MCF 10A (cell line): ENCODE measurements at places on chromosomes 7 and 10.

DNA sequence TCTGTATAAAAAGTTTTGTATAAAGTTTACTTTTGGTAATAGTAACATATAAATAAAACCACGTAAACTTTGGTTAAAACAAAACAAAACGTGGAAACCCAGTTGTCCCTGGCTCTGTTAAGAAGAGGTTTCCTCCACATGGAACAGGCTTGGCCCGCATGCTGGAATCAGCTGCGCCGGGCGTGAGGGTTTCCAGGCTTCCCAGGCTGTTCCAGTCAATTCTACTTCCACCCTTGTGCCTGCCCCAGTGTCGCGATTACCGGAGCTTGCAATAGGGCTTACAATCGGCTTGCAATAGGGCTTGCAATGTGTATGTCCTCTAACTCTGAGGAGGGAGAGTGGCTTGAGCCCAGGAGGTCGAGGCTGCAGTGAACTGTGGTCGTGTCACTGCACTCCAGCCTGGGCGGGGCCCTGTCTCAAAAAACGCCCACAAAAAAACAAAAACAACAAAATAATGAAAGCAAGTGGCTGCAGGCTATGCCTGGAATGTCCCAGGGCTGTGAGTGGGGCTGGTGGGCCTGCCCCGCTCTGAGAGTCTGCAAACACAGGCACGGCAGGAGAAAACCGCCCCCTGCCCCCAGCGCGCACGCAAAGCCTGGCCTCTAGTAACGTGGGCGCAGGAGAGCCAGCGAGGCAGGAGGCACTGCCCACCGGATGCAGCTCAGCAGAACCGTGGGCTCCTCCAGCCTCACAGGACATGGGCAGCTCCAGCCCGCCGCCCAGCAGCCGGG lies 16.3 kb downstream of the CYP2W1 start:
- no peak overlapping the region for H3K27ac ChIP-seq
- no peaks in the 10 kb centered on the region for H3K4me1 ChIP-seq
- no peak for DNase-seq
- H3K4me3 ChIP-seq = no peak overlapping the region
- H3K36me3 ChIP-seq = peaks cover 31% of the 10 kb centered on the region

DNA sequence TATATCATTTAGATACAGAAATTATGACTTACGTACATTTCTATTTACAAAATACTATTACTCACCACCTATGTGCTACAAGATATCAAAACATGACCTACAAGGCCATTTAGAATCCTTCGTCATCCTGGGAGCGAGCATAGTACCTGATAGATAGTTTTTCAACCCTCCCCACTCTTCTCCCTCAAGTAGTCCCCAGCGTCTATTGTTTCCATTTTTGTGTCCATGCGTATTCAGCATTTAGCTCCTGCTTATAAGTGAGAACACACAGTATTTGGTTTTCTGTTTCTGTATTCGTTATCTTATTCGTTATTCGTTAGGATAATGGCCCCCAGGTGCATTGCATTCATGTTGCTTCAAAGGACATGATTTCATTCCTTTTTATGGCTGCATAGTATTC lies 28.1 kb downstream of the PNLIPRP2 start:
- no peak overlapping the region for H3K27ac ChIP-seq
- DNase-seq = no peak

DNA sequence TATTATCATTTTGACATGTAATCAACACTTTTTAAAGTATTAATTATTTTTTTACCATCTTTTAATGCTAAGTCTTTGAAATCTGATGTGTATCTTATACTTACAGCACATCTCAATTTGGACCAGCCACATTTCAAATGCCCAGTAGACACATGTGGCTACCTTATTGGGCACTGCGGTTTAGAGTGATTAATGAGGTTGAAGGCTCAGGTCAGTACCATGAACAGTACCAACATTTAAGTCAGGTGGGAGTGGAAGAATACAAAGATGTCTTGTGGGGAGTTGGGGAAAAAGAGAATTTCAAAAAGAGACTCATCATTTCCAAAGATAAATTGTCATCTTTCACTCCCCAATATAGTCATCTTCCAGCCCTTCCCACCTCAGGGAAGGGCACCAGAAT lies 40.5 kb downstream of the COL28A1 start:
- no peaks in the 10 kb centered on the region for H3K27me3 ChIP-seq
- H3K4me1 ChIP-seq = peaks cover 32% of the 10 kb centered on the region
- H3K27ac ChIP-seq = no peak overlapping the region
- DNase-seq = no peak

DNA sequence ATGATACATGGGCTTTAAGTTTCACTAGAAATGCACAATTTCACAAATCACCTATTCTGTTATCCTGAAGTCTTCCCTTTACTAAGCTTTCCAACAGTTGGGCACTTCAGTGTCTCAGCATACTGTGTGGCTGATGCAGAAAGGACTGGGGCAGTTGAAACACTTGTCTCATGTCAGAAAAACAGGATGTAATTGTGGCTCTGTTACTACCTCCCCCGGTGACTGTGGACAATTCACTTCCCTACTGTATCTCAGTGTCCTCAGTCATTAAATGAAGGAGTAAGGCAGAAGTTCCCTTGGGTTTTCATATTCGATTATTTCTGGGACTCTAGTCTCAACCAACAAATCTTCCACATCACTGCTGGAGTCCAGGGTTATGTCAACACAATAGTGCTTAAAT lies 17.9 kb downstream of the ANKRD22 start:
- H3K27ac ChIP-seq = no peak overlapping the region
- DNase-seq = no peak

- H3K27ac ChIP-seq = no peak overlapping the region
Measured at GRCh38 chr7:101507791-101508252, 121.3 kb downstream of the MYL10 start.

DNA sequence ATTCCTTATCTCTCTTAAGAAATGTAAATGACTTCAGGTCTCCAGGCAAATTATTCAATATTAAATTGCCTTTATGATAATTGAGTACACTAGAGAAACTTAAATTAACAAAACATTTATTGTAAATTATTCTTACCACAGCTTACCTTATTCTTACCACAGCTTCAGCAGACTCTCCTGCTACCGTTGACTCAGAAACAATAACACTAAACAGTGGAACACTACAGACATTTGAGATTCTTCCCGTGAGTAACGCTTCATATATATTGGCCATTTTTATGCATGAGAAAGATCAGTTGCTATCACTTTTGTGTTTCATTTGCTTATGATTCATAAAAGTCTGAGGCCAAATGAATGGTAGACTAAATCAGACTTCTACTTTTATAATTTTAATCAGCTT lies 28.7 kb downstream of the TMEM243 start:
- DNase-seq = no peak
- peaks cover 82% of the 10 kb centered on the region for H3K36me3 ChIP-seq
- no peak overlapping the region for H3K4me3 ChIP-seq
- no peak overlapping the region for H3K27ac ChIP-seq
- no peaks in the 10 kb centered on the region for H3K27me3 ChIP-seq

DNA sequence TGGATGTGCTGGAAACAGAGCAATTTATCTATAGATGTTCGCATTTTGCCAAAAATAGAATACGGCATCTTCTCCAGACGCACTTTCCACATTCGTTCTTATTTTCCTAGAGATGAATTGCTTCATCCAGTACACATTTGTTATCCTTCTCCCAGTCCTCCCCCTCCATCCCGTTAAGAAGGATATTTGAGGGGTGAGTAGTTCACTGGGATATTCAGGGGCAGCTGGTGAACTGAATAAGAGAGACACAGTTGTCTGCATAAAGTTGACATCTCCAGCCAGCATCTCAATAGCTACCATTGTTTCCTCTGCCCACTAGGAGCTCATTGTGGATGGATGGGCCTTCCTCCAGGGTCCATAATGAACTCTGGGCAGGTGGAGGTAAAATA lies 456.8 kb upstream of the NRP1 start:
- no peaks in the 10 kb centered on the region for H3K36me3 ChIP-seq
- H3K27ac ChIP-seq = no peak overlapping the region
- no peaks in the 10 kb centered on the region for H3K4me1 ChIP-seq
- H3K27me3 ChIP-seq = no peaks in the 10 kb centered on the region
- no peak for DNase-seq

DNA sequence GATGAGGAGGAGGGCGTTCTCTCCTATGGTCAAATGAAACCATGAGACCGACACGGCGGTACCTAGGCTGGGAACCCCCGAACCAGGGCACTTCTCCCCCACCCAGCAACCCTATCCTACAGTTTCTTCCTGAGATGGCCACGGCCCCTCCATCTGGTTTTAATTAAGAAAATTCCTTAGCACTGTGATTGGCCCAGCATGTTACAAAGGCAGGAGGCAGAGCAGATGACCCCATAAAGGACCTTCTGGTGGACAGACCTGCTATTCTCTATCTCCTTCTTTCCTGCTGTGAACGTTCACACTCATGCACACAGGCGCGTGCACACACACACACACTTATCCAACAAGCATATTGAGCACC lies 129.4 kb downstream of the RGS10 start:
- H3K4me3 ChIP-seq = no peak overlapping the region
- H3K36me3 ChIP-seq = peaks cover 8% of the 10 kb centered on the region
- no peaks in the 10 kb centered on the region for H3K27me3 ChIP-seq
- H3K27ac ChIP-seq = no peak overlapping the region

GRCh38 chr10:68471063-68471585 lies 649 bp downstream of the DNA2 start:
- H3K27ac ChIP-seq = no peak overlapping the region
- peaks cover 9% of the 10 kb centered on the region for H3K4me1 ChIP-seq
- peak overlapping the region; percentile 91 for H3K4me3 ChIP-seq
- peaks cover 21% of the 10 kb centered on the region for H3K36me3 ChIP-seq
- peak; percentile 51 for DNase-seq

DNA sequence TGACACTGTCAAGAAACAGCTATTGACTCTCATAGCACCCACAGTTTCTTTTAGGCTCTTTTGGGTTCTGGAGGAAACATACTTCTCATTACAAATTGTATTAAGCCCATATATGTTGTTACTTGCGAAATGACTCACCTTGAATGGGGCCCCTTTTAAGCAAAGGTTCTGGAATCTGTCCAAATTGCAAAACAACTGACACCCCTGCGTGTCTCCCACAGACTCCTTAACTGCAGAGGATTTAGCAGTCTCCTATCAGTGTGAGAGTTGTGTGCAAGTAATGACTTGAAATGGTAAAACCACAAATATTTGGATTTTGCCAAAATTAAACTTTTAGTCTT lies 192.3 kb downstream of the DNAJC1 start:
- H3K27me3 ChIP-seq = no peaks in the 10 kb centered on the region
- no peak overlapping the region for H3K27ac ChIP-seq
- peak; percentile 66 for DNase-seq
- peaks cover 6% of the 10 kb centered on the region for H3K36me3 ChIP-seq
- peaks cover 15% of the 10 kb centered on the region for H3K4me1 ChIP-seq
- no peak overlapping the region for H3K4me3 ChIP-seq

DNA sequence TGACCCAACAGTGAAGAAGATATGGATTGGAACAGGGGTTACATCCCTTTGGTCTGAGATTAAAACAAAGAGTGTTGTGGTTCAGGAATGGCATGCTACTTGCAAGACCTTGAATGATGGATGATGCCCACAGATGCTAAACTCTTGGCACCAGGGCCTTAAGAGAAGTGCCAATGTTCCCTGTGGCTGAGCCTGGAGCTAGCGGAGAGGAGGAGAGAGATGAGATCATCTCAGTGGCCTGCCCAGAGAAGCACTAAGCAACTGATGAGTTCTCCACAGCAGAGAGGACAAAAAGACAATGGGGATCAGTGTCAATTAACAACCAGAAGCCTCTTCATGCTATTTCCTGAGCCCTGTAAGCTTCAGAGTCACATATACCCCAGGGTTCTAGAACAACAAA lies 97.8 kb downstream of the ELAPOR2 start:
- H3K4me1 ChIP-seq = no peaks in the 10 kb centered on the region
- DNase-seq = no peak
- H3K27ac ChIP-seq = no peak overlapping the region
- peaks cover 8% of the 10 kb centered on the region for H3K27me3 ChIP-seq
- peaks cover 6% of the 10 kb centered on the region for H3K36me3 ChIP-seq

- no peak for DNase-seq
- H3K27ac ChIP-seq = no peak overlapping the region
- H3K27me3 ChIP-seq = no peaks in the 10 kb centered on the region
- no peak overlapping the region for H3K4me3 ChIP-seq
- H3K4me1 ChIP-seq = peaks cover 6% of the 10 kb centered on the region
Measured at GRCh38 chr10:17256627-17257026, 28.6 kb downstream of the VIM start.

DNA sequence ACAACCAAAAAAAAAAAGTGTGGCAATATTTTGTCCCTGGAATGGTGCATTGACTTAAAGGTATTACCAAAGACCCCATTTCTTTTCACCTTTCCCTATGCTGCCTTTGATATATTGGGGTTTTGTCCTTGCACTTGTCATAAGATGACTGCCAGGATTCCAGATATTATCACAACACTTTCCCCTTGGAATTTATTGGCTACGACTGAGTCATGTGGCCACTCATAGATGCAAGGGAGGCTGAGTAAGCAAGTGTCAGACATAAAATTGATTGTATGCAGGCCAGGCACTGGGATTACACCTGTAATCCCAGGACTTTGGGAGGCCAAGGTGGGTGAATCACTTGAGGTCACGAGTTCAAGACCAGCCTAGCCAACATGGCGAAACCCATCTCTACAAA lies 83.6 kb downstream of the PPP1R3C start:
- H3K4me3 ChIP-seq = no peak overlapping the region
- no peaks in the 10 kb centered on the region for H3K36me3 ChIP-seq
- no peaks in the 10 kb centered on the region for H3K27me3 ChIP-seq
- DNase-seq = no peak

- no peaks in the 10 kb centered on the region for H3K36me3 ChIP-seq
- H3K27ac ChIP-seq = no peak overlapping the region
- H3K27me3 ChIP-seq = no peaks in the 10 kb centered on the region
- DNase-seq = no peak
- H3K4me1 ChIP-seq = no peaks in the 10 kb centered on the region
Measured at GRCh38 chr7:64037095-64037494, 8.1 kb upstream of the ZNF727 start.

GRCh38 chr7:133688483-133689239 lies 435.8 kb downstream of the EXOC4 start:
- H3K27ac ChIP-seq = peak overlapping the region; percentile 88
- H3K4me3 ChIP-seq = no peak overlapping the region
- peak; percentile 49 for DNase-seq
- peaks cover 22% of the 10 kb centered on the region for H3K4me1 ChIP-seq

DNA sequence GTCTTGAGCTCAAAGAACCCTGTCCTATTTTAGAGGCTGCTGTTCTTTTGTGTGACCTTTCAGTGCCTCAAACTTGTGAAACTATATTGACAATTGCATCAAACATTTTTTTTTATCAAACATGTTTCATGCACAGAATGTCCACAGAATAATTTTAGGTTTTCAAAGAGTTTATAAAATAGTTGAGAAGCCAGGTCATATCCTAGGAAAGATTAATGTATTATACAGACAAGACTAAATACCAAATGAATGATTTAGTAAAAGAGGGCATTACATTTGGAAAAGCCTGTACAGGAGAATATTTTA lies 67.0 kb downstream of the CDK6 start:
- no peak for DNase-seq
- peaks cover 19% of the 10 kb centered on the region for H3K36me3 ChIP-seq
- peaks cover 46% of the 10 kb centered on the region for H3K4me1 ChIP-seq
- H3K4me3 ChIP-seq = no peak overlapping the region
